ENCODE measurements at places on chromosomes 3 and 15.

GRCh38 chr3:122862381-122862780, 67.5 kb downstream of the SLC49A4 start:
- no peak for DNase-seq

- DNase-seq = no peak
These were observed 35.2 kb upstream of the GOLGA6L2 start for GRCh38 chr15:23482228-23482627.

DNA sequence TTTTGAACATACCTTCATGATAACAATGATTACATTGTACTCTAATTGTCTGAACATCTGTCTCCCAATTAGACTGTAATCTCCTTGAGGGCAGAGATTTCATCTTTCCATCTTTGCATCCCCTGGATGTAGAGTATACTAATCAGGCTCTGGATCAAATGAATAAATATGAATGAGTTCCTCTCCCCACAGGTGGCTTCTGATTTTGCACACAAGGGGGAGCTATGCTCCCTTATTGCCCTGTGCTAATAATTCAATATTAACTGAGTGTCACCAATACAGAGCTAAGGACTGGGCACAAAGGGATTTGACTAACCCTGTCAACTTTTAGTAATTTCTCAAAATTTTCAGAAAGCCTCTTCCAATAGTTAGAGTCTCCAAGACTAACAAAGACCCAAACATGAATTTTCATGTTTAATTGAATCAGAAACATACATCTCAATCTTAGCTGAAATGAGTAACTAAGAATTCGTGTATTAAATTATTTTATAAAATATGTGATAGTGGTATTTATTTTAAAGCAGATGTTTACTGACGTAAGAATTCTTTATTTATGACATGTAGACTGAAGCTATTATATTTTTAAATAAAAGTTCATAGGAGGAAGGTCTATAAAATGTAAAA, 3.0 kb downstream of the DUOXA1 start:
- DNase-seq = no peak

DNA sequence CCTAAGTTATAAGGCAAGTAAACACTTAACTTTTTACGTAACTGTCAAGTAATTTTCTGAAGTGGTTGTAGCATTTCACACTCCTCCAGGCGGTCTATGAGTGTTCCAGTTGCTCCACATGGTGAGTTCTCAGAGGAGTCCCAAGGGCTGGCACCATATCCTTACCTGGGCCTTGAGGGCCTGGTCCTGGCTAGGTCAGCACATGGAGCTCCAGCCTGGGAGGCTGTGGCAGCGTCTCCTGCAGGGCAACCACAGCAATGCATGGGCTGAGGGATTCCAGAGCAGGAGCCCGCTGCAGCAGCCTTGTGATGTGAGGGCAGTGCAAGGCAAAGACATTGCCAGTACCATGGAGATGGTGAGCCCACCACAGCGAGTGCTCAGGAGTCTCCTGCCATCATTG, 32.2 kb upstream of the LYZL4 start:
- no peak for DNase-seq

DNA sequence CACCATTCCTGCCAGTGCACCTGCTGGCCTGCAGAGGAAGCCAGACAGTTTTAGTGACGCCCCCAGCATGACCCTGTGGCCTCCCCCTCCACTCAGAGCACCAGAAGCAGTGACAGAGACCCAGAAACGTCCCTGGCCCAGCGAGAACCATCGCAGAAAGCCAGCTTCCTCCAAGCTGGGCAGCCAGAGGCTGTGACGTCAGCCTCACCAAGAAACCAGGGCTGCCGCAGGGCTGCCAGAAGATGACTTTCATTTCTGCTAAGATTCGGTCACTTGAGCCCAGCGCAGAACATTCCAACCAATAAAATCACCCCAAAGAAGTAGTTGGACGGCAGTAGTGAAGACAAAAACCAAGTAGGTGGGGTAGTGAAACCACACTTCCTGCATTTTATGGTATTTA, 29.6 kb upstream of the RPL32 start:
- no peak for DNase-seq

All from HS-27A (cell line).